ENCODE measurements at places on chromosomes 7 and 10.

- DNase-seq: no peak
These were observed 10.1 kb upstream of the PON1 start for GRCh38 chr7:95334447-95334846.

- no peak for DNase-seq
These were observed 539.4 kb upstream of the MGMT start for GRCh38 chr10:128927497-128928161.

GRCh38 chr7:147904219-147904576 lies 686.4 kb upstream of the C7orf33 start:
- DNase-seq: no peak

GRCh38 chr10:23693501-23693901 lies 254.6 kb downstream of the OTUD1 start:
- DNase-seq: no peak

DNA sequence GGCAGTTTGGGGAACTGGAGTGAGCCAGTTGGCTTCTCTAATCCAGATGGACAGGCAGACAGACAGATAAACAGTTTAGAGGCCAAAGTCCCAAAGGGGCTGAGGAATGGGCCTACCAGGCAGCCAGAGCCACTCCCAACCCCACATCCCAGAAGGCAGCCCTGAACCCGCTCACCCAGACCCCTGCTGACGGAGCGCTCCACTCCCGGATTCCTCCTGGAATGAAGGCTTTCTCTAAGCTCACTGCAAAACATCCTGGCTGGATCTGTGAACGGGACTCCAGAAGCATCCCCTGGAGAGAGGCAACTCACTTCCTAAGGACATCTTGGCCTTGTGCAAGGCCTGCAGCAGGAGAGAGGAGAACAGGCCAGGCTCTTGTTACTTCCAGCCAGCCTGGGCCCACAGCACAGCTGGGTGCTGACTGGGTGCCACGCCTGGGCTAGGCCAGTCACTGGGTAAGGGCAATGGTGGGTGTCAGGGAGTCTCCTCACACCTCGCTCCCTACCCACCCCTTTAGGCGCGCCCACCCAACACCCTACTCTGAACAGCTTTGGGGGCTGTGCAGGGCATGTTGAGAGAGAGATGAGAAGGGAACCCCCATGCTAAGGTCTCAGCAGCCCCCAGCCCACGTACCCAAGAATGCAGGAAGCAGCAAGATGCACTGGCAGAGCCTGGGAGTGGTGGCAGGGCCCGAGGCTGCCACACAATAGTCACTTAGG lies 168.6 kb upstream of the ZMIZ1 start:
- no peak for DNase-seq

DNA sequence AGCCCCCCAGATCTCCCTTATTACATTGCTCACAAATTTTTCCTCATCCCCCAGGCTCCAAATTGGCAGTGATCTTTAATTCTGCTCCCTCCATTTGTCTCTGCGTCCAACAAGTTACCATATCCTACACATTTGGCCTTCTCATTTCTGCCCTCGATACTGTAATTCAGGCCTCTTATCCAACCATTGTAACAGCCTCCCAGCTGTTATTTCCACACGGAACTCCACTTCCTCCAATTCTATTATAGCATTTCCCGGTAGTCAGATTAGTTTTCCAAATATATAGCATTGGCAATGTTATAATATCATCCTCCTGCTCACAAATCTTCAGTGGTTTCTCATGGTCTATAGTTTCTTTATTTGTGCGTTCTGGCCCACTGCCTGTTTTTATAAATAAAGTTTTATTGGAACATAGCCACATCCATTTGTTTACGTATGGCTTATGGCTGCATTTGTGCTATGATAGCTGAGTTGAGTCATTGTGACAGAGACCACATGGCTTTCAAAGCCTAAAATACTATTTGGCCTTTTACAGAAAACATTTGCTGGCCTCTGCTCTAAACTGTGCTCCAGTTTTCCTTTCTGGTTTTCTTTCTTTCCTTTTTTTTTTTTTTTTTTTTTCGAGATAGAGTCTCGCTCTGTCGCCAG lies 126.5 kb upstream of the ZNF438 start:
- no peak for DNase-seq

GRCh38 chr7:664997-665735 lies 61.3 kb upstream of the DNAAF5 start:
- no peak for DNase-seq

DNA sequence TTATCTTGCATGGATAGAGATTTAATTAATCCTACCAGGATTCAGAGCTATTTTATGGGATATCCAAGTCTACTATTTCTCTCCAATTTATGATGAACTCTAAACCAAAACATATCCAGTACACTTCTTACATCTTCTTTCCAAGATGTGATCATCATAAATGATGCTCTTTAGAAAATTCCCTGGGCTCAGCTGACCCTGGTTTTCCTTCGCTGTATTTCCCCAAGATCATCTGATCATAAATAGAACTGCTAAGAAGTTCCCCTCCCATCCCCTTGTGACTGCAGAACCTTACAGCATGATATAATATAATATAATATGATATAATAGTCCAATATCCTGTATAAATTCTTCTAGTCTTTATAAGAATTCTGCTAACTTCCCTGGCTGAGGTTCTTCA lies 114.6 kb upstream of the LYZL2 start:
- no peak for DNase-seq

DNA sequence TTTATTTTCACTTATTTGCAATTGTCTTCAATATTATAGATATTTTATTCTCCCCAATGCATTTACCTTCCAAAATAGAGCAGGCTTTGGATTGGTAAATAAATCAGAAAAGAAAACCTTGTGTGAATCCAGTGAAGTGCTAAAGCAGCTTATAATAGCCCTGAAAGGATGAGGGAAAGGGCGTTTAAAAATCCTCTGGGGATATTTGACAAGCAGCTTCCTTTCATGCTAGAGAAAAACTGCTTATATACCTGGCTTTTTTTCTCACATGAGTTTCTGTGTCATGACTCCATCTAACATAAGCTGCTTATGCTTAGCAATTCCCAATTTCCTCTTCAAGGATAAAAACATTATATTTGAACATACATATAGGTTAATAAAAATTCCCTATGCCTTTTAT lies 221.6 kb upstream of the SEMA3E start:
- DNase-seq: no peak

DNA sequence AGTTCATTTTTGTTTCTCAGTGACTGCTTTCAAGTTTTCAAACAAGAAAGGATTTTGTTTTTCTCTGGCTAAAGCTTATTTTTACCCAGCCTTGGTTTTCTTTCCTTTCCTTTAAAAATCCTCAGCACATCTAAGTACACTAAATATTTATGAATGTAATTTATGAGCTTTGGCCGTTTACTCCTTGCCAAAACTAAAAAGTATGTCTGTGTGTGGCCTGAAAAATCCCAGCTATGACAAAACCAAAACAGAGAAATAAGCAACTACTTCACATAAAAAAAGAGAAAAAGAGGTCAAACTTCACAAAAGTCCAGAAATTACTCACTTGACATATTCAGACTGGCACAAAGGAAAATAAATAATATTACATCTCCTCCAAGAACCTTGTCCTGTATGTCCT lies 365.1 kb upstream of the NFE2L3 start:
- DNase-seq: no peak

- no peak for DNase-seq
These were observed 112.2 kb downstream of the TES start for GRCh38 chr7:116322541-116322940.

DNA sequence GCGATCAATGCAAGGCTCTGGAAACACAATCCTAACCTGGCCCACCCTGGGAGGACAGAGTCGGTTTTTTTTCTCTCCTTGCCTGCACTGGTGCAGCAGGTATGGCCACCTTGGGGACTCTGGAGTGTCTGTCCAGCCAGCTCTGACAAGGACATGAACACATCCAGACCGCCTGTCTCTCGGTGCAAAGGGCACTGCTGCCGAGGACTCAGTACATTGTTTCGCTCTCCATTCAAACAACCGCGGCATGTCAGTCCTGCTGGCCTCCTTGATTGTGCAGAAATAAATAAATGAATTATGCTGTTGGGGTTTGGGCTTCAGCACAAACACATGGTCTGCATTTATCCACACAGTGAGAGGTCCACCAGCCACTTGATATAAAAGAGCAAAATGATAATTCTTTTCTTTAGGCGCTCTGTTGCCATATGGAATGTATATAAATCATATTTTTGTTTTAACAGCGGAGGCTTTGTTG lies 565.2 kb downstream of the KCNMA1 start:
- no peak for DNase-seq

All from stimulated activated CD4-positive, alpha-beta T cell treated with anti-CD3 and anti-CD28 coated beads, Interleukin-1b, Interleukin-23, amount 100 ng/mL, for 1 hour (primary cell).